ENCODE measurements at places on chromosomes 2 and 18. TPM values are rescaled to one million over a fixed set of nuclear protein-coding genes. Genes with fewer than 3 reads are reported as not detected.

DNA sequence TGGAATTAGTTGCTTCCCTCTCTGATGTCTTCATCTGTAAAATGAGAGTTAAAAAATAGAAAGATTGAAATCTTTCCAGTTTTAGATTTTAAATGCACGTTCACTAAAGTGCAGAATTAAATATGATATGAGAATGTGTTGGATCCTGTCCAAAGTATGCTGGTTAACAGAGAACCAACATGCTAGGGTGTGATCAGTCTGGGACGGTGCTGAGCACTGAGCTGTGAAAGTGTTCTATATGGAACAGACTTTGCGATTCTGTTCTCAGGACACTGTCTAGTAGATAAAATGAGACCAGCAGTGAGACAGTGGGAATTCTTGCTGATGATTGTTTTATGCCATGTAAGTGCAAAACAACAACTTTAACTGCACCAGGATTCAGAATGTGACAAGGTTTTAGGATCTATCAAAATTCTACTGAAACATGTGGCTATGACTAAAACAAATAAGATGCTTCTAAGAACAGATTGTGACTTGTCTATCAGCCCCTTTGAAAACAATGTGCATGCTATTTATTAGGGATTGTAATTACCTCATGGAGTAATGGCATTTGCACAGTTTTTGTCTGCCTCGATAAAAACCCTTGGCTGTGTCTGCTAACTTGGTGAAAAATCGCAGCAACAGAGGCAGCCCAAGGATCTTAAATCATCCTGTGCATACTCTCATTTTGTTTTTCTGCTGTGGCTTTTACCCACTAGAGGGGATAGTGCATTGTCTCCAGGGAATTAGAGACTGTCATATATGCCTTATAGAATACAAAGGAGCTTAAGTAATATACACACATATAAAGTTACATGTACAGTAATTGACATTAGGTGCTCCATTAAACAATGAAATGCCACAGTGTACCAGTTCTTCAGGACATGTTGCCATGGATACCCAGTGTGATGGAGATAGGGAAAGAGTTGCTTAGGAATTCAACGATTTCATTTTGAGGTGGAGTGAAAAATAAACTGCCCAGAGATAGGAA, 55.1 kb downstream of the MAP3K20 start:
- no peak for DNase-seq

DNA sequence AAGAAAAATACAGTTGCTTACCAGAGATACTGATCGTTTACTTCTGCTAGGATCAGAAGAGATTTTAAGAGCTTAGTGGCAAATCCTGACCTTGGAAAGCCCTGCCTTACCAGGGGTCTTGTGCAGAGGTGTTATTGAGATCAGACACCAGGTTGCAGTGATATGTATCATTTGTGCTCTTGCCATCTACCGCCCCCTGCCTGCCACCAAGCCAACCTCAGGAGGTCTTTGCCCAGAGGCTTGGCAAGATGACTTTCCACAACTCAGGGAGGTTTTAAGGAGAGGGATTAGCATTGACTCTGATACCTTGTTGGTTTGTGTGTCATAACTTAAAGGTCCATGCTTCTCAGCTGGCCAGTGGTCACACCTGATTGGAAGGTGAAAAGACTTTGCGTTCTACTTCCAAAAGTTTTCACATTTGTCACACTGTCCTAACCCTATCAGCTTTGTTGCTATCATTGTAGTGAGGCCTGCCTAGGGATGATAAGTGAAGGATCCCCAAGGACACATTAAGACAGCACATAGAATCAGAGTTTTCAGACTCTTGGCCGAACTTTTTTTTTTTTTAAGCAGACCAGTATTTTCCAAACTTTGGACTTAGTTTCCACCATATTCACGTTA, 46.2 kb upstream of the MGAT5 start:
- peak; percentile 39 for DNase-seq

The PCARE gene
- not detected for polyA plus RNA-seq

DNA sequence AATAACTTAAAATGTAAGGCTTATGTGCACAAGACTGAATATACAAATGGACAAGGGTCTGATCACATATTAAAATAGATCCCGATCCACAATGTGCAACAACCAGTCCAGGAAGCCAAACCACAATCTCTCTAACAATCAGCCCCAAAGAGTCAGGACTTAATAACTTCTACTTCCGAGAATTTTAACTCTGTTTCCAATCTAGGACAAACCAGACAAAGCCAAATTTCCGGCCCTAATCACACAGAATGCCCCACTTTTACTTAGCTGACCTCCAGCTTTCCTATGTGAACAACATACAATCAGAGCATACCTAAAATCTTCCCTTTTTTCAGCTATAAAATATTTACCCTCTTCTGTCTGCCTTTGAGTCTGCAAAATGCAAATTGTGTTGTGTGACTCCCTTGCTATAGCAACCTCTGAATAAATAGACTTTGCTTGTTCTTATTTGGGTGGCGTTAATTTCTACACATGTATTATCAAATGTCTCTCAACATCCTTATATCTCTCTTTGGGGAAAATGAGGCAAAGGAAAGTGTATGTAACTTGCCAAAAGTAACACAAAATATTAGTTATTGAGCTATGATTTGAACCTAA, 381.9 kb upstream of the MC4R start:
- DNase-seq, result no peak

The CRYGD gene
- not detected for polyA plus RNA-seq

- no peak for DNase-seq
These were observed 85.3 kb upstream of the ZNF397 start for GRCh38 chr18:35155398-35156117.

- no peak for DNase-seq
These were observed 127.9 kb downstream of the EVA1A start for GRCh38 chr2:75432761-75433361.

The RNF152 gene
- polyA plus RNA-seq, result 0.54 TPM

The MREG gene
- polyA plus RNA-seq, result not detected

DNA sequence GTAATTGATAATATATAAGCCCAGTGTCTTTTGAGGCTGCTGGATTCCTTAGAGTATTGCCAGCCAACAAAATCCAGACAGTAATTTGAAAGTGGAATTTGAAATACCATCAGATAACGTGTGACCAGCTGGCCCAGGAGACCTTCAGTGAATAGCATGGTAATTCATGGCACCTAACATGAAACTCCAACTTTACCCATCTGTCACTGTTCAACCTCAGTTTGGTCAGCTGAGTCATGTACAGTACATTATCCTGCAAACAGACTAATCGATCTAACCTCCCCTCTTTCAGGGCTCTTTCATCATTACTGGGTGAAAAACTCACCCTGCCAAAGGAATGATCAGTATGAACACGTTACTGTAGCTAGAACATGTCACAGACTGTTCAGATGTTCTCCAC, 230.6 kb downstream of the DOK6 start:
- DNase-seq, result no peak

The HOXD1 gene
- polyA plus RNA-seq, result not detected

- DNase-seq, result no peak
These were observed 34.6 kb upstream of the POTEC start for GRCh38 chr18:14577971-14578370.

GRCh38 chr2:29892585-29893259, 28.7 kb downstream of the ALK start:
- DNase-seq, result no peak

DNA sequence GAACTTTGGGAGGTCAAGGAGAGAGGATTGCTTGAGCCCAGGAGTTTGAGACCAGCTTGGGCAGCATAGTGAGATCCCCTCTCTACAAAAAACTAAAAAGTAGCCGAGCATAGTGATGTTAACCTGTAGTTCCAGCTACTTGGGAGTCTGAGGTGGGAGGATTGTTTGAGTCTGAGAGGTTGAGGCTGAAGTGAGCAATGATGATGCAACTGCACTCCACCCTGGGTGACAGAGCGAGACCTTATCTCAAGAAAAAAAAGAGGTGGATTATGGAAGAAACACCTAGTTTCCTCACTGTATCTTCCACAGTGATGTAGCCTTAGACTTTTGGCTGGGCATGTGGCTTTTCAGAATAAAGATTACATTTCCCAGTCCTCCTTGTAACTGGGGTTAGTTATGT, 237.2 kb upstream of the SPRED2 start:
- no peak for DNase-seq

DNA sequence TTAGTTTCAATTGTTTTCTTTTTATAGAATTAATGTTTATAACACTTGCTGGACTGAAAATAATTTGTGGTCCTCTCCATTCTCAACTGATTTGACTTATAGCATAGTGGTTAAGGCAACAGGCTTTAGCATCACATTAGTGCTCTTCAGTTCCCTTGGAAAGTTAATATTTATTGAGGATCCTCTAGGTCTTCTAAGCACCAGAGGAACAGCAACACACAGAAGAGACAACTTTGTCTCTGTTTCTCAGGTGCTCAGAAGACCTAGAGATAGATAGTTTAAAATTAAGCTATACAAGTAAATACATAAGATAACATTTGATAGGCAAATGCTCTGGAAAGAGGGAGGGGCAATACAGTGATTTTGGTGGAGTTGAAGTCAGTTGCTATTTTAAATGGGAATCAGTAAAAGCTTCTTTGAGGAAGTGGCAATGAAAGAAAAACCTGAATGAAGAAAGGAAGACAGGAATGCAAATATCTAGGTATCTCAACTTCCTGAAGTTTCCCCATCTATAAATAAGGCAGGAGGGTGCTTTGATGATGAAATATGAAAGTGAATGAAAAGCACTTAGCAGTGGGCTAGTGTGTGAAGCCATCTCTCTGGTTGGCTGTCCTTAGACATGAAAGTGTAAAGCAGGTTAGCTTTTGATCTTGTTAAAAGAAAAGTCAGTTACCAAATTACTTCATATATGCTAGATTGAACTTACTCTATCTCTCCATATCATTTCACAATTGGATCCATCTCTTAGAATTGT, 7.9 kb downstream of the NEUROD1 start:
- no peak for DNase-seq

The IGFBP5 gene
- not detected for polyA plus RNA-seq

- DNase-seq, result no peak
These were observed 63.0 kb downstream of the REEP1 start for GRCh38 chr2:86274265-86274917.

The LHCGR gene
- not detected for polyA plus RNA-seq

The RFTN2 gene
- polyA plus RNA-seq, result 0.02 TPM

GRCh38 chr18:42654556-42654955, 460.9 kb downstream of the RIT2 start:
- peak; percentile 64 for DNase-seq
